CD4-positive, alpha-beta T cell treated with Interleukin-17A for 1 hour (primary cell): ENCODE measurements at places on chromosomes 2 and 18.

GRCh38 chr2:165847001-165847400 is 53.0 kb upstream of the GALNT3 start:
- no peak for DNase-seq

GRCh38 chr18:66344227-66344626 is 259.7 kb downstream of the CDH19 start:
- no peak for DNase-seq

DNA sequence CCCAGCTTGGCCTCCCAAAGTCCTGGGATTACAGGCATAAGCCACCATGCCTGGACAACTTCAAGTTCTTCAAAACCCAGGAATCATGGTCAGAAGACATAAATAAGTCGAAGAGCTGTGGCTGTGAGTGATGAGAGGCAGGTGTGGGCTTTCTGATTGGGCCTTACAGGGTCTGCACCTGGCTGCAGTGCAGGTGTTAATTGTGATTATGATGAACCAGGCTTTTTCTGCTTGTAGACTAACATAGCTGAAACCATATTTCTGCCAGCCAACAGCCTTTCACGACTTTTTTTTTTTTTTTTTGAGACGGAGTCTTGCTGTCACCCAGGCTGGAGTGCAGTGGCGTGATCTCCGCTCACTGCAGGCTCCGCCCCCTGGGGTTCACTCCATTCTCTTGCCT is 14.9 kb upstream of the DTNB start:
- no peak for DNase-seq

GRCh38 chr2:41707790-41708451 is 339.9 kb upstream of the PKDCC start:
- no peak for DNase-seq

DNA sequence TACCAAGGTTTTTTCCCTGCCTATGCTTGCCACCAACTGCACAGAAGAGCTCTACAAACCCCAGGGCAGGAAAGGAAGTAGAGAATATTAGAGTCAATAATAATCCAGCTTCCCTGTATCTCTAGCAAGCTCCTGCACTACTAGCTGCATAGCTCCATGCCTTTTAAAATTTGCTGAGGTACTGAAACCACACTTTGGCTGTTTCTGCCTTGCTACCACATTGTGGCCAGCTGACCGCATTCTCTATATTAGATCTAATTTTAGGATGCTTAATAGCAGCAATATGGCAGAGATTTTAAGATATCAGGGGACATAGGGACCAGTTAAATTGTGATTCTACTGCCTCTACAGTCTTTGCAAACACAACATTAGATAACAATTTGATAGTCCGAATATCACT is 534.6 kb downstream of the MBD2 start:
- no peak for DNase-seq

DNA sequence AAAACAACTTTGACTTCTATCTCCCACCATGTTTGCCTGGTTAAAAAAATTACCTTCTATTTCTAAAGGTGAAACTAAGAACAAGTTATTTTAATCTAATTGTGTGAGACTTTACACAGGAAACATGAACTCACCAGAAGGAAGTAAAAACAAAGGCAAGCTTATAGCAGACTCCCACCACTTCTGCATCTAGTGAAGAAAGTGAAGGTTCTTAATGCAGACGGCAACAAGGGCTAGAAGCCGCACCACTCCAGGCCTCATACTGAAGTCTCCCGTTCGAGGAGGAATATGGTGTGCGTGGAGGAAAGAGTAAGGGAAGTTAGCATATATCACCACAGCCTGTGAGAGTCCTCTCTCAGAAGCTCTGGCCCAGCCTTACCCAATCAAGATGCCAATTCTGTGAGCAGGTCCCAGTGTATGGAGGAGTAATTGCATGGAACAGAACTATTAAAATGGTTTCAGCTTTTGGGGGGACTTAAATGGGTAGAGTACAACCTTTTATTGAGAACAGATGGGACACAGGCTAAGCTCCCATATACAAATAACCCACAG is 958.7 kb downstream of the BCL11A start:
- no peak for DNase-seq

- no peak for DNase-seq
These were observed 268.0 kb upstream of the PARD3B start for GRCh38 chr2:204277226-204277625.

GRCh38 chr18:76932026-76932819 is 109.9 kb downstream of the ZNF236 start:
- DNase-seq: no peak

- DNase-seq: no peak
These were observed 1255.2 kb downstream of the CNTNAP5 start for GRCh38 chr2:125280265-125280664.

- DNase-seq: no peak
These were observed 17.9 kb upstream of the INPP4A start for GRCh38 chr2:98426771-98427170.

GRCh38 chr18:36545821-36546427 is 248.4 kb downstream of the FHOD3 start:
- no peak for DNase-seq

GRCh38 chr18:63480476-63480875 is 3.7 kb downstream of the SERPINB5 start:
- DNase-seq: no peak

DNA sequence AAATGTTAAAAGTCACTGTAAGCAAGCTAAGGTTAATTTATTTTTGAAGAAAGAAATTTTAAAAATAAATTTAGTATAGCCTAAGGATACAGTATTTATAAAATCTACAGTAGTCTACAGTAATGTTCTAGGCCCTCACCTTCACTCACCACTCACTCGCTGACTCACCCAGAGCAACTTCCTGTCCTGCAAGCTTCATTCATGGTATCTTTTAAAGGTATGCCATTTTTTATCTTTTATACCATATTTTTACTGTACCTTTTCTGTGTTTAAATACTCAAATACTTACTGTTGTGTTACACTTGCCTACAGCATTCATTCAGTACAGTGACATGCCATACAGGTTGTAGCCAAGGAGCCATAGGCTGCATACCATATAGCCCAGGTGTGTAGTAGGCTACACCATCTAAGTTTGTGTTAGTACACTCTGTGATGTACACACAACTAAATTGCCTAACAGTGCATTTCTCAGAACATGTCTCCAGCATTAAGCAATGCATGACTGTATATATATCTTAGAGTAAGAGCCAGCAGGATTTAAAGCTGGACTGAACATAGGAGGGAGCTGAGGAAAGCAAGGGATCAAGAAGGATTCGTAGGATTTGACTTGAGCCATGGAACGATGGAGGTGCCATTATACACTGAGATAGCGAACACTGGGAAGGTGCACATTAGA is 83.1 kb upstream of the KLF7 start:
- no peak for DNase-seq

DNA sequence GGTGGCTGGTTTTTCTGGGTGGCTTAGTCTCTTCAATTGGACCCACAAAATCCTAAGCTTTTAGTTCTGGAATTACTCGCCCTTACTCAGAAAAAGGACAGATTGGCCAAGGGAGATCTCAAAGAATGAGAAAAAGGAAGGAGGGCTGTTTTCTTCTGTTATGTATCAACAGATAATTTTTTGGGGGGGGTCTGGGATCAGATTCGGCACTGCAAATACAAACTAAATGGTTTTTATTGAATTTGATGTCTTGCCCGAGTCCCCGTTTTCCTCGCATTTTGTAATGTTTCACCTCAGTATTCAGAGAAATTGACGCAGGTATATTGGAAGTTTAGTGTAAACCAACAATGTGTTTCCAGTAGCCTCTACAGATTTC is 762 bp downstream of the YIPF4 start:
- DNase-seq: no peak

DNA sequence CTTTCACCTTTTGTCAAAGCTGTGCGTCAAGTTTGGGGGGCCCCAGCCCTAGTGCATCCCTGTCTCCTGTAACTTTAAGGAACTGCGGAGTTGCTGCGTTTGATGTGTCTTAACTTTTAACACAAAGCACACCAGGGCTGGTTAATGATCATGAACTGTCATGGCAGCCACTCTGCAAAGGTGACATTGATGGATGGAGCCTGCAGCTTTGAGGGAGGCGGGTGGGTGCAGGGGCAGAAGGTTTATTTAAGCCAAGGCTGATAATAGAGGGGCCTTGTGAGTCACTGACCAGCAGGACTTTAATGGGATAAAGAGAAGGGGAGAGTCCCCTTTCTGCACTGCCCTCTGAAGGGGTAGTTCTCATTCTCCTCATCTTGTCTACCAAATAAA is 190.2 kb upstream of the GATA6 start:
- DNase-seq: no peak

DNA sequence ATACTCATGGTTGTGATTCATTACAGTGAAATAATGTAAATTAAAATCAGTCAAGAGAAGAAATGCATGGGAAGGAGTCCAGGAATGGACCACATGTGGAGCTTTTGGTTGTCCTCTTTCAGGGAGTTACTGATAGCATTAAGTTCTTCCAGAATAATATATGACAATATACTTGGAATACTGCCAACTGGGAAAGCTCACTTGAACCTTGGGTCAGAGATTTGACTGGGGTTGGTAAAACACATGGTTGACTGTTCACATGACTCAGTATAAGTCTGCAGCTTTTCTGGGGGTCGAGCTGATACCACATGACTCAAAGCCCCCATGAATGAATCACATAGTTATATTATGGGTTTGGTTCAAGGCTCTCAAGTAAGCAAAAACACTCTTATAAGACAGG is 1109.0 kb upstream of the CHAC2 start:
- no peak for DNase-seq

- DNase-seq: no peak
These were observed 185.7 kb upstream of the KLHL29 start for GRCh38 chr2:23199115-23199918.

- no peak for DNase-seq
These were observed 984.5 kb upstream of the CDH2 start for GRCh38 chr18:29161429-29161828.

- no peak for DNase-seq
These were observed 121.0 kb upstream of the STPG4 start for GRCh38 chr2:47276061-47276460.

GRCh38 chr18:51998711-51999110 is 341.3 kb upstream of the DCC start:
- DNase-seq: no peak

DNA sequence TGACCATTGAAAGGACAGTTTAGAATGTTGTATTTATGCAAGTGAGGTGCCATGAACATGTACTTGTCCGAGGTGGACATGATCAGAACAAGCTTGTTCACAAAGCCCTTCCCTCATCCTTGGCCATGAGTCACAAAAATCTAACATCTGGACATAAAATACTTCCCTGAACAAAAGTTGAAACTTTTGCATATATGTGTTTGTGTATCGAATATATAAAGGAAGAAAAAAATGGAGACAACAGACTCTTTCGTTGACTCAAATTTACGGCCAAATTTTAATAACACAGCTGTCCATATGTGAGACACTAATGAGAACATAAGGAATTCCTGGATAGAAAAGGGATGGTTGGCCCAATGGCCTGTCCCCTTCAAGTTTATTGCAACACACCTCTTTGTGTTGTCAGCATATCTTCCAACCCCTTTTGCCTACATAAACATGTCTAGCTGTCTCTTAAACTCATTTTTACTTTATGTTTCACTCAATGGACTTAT is 19.4 kb upstream of the ZEB2 start:
- DNase-seq: no peak

- DNase-seq: no peak
These were observed 84.6 kb downstream of the RAB31 start for GRCh38 chr18:9792565-9793245.

DNA sequence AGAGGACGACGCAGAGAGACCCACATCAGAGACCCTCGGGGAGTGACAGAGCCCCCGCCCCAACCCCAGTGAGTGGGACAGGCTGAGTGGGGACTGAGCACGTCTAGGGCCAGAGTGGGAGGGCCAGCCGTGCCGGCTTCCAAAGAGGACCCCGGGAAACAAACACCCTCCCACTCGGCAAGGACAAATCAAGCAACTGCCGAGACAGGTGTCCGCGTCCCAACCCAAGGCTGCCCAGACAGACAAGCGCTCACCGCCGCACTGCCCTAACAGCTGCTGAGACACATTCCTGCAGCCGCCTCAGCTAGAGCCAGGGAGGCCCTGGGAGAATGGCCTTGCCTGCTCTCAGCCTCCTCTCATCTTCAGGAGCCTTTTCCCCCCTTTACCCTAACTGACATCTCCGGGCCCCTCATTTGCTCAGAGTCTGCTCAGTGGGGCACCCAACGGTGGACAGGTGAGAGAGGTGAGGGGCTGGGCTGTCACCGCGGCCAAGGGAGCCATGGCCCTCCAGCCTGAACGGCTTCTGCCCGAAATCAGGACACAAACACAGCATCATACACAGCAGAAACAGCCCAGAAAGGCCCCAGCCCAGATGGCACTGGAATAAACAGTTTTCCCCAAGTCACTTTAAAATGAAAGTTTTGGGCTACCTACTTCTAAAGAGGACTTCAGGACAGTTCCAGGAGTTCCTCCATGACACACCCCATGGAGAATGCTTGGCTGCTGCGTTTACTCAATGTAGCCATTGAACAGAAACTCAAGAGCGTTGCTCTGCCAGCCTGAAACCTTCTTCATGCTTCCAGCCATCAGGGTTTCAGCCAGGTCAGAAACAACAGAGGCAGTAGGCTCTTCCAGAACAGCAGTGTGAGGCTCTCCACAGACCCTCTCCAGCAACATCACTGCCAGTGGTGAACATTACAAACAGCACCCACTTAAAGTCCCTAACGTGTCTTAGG is 23.6 kb downstream of the SLC66A2 start:
- DNase-seq: no peak

GRCh38 chr18:13003466-13003896 is 12.3 kb downstream of the CEP192 start:
- DNase-seq: peak; percentile 25

GRCh38 chr18:56702946-56703345 is 51.8 kb downstream of the WDR7 start:
- DNase-seq: peak; percentile 53

GRCh38 chr2:75142081-75142480 is 57.2 kb downstream of the TACR1 start:
- no peak for DNase-seq

DNA sequence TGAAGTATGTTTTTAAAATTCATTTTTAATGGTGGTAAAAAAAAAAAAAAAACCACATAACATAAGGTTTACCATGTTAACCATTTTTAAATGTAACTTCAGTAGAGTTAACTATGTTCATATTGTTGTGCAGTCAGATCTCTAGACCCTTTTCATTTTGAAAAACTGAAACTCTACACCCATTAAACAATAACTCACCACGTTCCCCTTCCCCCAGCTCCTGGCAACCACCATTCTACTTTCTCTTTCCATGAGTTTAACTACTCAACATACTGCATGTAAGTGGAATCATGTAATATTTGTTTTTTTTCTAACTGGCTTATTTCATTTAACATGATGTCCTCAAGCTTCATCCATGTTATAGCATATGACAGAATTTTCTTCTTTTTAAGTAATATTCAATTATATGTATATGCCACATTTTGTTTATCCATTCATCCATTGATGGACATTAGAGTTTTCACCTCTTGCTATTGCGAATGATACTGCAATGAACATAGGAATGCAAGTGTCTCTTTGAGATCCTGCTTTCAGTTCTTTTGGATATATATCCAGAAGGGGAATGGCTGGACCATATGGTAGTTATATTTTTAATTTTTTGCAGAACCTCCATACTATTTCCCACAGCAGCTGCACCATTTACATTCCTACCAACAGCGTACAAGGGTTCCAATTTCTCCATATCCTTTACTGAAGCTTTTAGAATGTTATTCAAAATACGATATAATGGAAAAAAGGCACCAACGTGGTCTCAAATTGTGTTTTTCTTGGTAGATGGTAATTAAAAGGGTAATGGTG is 91.0 kb downstream of the SPTBN1 start:
- no peak for DNase-seq

GRCh38 chr2:207334301-207334623 is 168.5 kb upstream of the KLF7 start:
- no peak for DNase-seq

- no peak for DNase-seq
These were observed 210.5 kb upstream of the NRP2 start for GRCh38 chr2:205471776-205472175.

- no peak for DNase-seq
These were observed 95.7 kb upstream of the EPC2 start for GRCh38 chr2:148548716-148549400.
